Mammary epithelial cell (primary cell): ENCODE measurements at places on chromosomes 7 and 10.
A peak's percentile ranks its signal among the peaks of the same experiment; 100 is the strongest.

DNA sequence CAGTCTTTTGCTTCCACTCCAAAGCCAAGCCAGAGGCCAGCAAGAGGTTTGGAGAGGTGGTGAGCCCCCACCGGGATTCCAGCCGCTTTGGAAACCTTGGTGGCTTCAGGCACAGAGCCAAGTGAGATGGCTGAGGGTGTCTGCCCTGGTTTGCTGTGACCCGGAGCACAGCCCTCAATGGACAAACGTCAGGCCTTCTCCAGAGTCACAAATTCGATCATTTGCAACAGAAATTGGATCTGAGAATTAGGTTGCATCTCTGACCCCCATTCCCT lies 885 bp upstream of the NKX1-2 start:
- DNase-seq = no peak

DNA sequence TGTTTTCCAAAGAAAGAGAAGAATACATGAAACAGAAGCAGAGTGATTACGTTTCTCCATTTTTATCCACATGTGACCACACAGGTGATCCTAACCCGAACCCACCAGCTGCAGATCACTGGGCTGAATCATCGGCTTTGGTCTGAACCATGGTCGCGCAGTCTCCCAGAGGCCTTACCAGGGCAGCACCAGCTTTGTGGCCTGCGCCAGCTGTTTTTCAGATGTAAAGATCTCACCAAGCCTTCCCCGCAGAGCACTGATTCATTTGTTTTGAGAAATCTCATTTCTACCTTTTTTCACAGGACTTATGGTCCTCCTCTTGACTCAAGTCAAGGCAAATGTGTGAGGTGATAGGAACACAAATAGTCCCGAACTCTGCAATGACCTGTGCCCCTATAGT lies 207.0 kb upstream of the PPP2R2D start:
- DNase-seq = no peak

GRCh38 chr10:72935361-72935760 lies 19.2 kb downstream of the PLA2G12B start:
- DNase-seq = peak; percentile 48

DNA sequence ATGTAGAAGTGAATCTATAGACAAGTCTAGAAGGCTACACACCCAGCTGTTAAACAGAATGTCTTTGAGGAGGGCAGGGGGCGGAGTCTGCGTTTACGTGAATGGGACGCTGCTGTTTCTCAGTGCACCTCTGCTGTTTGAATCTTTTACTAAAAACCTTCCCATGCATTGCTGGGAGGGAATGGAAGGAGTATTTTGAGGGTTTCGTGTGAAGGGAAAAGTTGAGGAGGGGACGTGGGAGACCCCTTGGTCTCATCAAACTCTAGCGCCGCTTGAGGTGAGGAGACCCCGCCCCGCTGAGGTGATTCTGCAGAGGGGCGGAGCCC lies 492 bp upstream of the VCL start:
- DNase-seq = no peak
